ENCODE measurements at places on chromosomes 4 and X.

GRCh38 chr4:66246643-66247042 lies 576.4 kb upstream of the EPHA5 start:
- no peak for DNase-seq

DNA sequence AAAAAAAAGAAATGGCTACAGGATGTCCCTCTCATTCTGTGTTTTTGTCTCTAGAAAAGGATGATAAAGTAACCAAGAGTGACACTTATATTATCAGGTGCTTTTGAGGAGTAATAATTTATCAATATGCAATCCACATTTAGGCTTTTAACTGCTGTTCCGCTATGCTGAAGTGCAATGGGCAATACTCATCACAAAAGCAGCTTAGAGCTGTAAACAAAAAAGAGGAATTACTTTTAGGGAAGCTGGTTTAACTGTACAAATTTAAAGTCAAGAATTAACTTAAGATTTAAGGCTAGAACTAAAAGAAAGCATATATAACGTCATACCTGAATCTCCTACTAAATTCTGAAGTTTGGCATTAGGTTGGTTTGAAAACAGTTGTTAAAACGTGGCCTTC lies 93.5 kb upstream of the DDX3X start:
- no peak for DNase-seq

DNA sequence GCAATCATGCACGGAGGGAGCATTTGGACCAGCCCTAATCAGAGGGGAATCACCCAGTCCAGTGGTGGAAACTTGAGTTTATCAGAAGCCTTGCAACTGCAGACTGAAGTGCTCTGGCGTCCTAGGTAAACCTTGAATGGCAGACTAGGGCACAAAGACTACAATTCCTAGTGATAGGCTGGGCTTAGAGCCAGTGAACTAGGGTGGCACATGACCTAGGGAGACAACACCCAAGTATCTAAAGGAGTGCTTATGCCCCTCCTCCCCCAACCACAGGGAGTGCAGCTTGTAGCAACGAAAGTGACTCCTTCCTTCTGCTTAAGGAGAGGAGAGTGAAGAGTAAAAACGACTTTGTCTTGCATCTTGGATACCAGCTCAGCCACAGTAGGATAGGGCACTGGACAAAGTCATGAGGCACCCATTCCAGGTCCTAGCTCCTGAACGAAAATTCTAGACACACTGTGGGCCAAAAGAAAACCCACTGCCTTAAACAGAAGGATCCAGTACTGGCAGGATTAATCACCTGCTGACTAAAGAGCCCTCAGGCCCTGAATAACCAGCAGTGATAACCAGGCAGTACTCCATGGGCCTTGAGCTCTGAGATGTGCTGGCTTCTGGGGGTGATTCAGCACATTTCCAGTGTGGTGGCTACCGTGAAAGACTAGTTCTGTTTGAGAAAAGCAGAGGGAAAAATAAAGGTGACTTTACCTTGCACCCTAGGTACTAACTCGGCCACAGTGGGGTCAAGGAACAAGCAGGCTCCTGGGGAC lies 58.7 kb upstream of the STARD8 start:
- no peak for DNase-seq

GRCh38 chr4:155766622-155767021 lies 7.8 kb downstream of the GUCY1B1 start:
- no peak for DNase-seq

DNA sequence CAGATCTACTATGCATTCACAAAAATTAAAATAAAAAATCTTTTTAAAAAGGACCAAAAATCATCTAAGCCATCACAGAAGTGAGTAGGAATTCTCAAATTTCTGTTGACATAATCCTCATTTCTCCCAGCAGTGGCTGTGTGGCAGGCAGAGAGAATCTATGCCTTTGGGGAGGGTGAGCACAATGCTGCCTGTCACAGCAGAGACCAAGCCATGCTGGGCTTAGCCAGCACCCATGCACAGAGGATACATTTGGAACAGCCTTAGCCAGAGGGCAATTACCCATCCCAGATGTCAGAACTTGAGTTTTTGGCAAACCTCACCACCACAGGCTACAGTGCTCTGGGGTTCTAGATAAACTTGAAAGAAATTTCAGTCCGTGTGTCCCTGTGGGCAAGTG lies 1274.8 kb upstream of the ADGRL3 start:
- DNase-seq, result no peak

DNA sequence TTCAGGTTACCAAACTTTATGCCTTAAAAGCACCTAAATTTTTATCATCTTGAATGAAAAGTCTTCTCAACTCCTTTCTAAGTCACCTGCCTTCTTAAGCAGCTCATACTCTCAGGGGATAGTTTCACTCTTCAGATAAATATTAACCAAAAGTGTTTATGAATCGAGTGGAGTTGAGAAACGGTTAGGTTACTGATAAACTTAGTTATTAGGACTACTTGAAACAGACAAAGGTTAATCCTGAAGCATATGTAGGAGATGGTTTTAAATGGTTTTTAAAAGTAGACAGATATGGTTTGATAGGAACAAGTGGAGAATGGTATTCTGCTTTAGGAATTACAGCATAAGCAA lies 32.8 kb downstream of the CLDN22 start:
- DNase-seq, result no peak
